ENCODE measurements at places on chromosomes 16 and 17.

DNA sequence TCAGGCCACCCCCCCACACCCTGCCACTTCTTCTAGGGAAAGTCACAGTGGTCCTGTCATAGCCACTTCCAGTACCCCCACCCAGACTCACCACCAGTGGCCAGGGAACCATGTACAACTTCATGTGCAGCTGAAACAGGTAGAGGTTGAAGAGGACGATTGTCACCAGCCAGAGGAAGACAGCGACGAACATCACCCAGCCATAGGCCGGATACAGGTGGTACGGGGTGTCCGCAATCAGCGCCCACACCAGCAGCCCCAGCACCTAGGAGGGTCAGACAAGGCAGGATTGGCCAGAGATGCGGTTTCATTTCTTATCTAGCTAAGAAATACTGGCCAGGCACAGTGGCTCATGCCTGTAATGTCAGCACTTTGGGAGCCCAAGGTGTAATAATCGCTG is 16.7 kb downstream of the ARL2BP start:
- no peak for DNase-seq

- no peak for DNase-seq
Observed at GRCh38 chr17:80219763-80220053, 425 bp downstream of the SGSH start.

- DNase-seq: peak; percentile 12
Observed at GRCh38 chr16:78096386-78096785, 3.1 kb upstream of the WWOX start.

GRCh38 chr17:67379251-67379630 is 2.2 kb downstream of the PITPNC1 start:
- no peak for DNase-seq

DNA sequence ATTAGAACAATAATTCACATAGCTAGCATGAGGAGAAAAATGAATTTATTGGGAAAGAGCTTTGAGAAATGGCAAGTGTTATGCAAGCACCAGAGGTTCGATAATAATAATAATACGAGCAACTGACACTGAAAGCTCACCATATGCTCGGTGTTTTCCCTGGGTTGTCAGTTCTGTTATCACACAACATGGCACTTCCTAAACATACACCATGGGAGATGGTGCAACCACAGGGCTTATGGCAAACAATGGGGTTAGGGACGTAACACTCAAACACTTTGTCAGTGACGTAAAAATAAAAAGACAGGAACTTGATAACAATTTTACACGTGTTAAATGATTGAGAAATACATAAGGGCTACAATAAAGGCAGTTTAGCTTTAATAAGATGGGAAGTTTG is 23.7 kb downstream of the OR1D5 start:
- DNase-seq: no peak

- DNase-seq: no peak
Observed at GRCh38 chr17:76923491-76923890, 55.3 kb downstream of the MGAT5B start.

DNA sequence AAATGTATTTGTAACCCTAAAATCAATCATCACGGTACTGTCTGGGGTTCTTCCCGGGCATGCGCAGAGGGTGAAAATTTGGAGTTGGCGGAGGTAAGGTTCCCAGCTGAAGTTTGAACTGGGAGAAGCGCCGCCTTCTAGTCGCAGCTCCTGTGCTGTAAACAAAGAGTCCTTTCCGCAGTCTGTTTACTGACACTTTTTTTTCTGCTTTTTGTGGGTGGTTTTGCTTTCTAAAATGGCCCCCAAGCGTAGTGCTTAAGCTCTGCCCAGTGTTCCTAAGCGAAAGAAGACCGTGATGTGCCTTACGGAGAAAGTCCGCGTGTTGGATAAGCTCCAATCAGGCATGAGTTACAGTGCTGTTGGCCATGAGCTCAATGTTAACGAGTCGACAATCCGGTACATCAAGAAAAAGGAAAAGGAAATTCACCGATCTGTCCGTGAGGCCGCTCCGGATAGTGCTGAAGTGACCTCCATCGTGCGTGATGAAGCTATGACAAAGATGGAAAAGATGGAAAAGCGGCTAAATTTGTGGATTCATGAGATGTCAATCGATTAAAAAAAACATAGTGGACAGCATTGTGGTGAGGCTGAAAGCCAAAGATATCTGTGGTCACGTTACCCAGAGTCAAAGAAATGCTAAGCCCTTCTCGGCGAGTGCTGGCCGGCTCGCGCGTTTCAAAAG is 570 bp upstream of the CFDP1 start:
- DNase-seq: peak; percentile 93

- peak; percentile 16 for DNase-seq
Observed at GRCh38 chr16:26729951-26730541, 336.7 kb upstream of the C16orf82 start.

- peak; percentile 60 for DNase-seq
Observed at GRCh38 chr16:85286951-85287814, 174.9 kb upstream of the CIBAR2 start.

GRCh38 chr16:22353933-22354541 is 20.4 kb downstream of the CDR2 start:
- DNase-seq: no peak

DNA sequence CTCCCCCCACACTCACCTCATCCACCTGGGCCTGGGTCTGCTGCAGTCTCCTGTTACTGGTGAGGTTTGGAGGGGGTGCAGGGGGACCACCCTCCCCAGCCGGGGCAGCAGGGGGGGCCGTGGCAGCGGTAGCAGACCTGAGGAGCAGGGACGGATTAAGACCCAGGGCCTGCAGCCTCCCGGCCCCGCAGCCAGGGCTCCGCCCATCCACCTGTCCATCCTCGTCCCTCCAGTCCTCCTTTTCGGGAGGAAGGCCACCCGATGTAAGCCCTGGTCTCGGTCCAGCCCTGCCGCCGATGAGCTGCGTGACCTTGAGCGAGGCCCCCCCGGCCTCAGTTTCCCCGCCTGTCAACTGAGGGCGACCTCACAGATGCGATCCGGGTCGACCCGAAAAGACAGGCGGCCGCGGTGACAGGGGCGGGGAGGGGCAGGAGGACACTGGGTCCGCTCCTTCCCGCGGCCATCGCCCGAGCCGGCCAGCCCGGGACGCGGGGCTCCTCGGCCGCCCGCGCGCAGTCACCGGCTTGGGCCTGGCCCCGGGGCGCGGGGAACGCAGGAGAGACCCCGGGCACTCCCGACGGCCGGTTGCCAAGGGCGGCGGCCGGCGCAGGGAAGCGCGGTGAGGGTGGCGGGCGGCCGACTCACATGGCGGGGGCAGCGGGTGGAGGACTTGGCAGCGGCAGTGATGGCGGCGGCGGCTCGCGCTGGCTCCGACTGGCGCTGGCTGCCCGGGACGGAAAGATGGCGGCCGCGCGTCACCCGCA is at the start of gene VAMP2:
Gene VAMP2, minus strand, starts transcription at position 716 of the 764 bp plus-strand sequence. Its CDS starts 69 bp downstream, at position 647.
- DNase-seq: peak; percentile 72

- DNase-seq: no peak
Observed at GRCh38 chr16:18841833-18842525, 40.6 kb upstream of the ARL6IP1 start.

DNA sequence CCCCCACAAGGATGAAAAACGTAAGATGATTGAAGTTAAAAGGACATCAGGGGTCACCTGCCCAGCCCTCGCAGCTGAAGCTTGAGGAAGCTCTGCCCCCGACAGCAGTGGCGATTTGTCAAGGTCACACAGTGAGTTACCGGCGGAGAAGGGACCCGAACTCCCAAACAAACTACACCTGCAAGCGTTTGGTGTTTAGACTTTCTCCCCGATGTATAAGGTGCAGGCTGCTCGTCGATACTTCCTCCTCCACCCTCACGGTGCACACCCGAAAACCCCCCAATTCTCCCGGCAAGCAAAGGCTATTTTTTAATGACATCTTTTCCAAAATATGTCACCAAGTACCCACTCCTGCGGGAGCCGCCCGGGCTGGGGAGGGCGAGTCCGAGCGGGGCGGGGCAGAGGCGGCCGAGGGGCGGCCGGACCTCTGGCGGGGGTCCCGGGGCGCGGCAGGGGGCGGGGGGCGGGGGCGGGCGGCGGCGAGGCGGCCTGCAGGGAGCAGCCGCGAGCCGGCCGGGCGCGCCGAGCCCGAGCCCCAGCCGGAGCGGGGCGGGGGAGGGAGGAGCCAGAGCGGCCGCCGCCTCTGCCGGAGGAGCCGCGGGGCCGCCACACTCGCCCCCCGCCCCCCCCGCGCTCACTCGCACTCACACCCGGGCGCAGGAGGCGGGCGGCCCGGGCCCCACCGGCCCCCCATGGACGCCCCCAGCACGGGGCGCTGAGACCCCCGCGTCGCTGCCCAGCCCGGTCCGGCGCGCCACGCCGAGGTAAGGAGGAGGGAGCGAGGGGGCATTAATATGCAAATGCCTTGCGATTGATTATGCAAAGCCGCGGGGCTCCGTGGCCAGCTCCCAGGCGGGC is at the start of gene THRA:
Gene THRA, plus strand, starts transcription at position 637 of the 858 bp plus-strand sequence. CDS start 11,524 bp downstream, outside the sequence.
- DNase-seq: peak; percentile 57

DNA sequence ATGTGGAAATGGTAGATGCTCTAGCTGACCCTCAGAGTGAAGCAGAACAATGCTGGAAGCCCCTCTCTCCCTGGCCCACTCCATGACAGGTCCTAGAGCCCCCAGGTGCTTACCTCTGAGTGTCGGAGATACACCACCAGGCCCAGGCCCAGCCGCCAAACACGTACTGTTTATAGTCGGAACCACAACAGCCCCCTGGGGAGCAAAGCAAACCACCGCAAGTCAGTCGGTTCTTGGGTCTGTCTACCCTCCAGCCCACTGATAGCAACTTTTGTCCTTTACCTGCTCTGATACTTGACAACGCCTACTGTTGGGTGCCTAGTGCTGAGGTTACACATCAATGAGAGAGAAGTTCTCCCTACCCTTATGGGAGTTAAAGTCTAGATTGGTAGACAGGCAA is 8.7 kb downstream of the FLOT2 start:
- no peak for DNase-seq

GRCh38 chr17:40361925-40362695 is 2.4 kb downstream of the GJD3 start:
- DNase-seq: no peak

- peak; percentile 99 for DNase-seq
Observed at GRCh38 chr17:61307905-61308886, 91.4 kb upstream of the TBX2 start.

- no peak for DNase-seq
Observed at GRCh38 chr17:15175356-15175755, 89.8 kb downstream of the PMP22 start.

- no peak for DNase-seq
Observed at GRCh38 chr16:85258166-85258565, 145.9 kb upstream of the CIBAR2 start.

- peak; percentile 47 for DNase-seq
Observed at GRCh38 chr16:8887952-8888560, 5.9 kb downstream of the LITAFD start.

DNA sequence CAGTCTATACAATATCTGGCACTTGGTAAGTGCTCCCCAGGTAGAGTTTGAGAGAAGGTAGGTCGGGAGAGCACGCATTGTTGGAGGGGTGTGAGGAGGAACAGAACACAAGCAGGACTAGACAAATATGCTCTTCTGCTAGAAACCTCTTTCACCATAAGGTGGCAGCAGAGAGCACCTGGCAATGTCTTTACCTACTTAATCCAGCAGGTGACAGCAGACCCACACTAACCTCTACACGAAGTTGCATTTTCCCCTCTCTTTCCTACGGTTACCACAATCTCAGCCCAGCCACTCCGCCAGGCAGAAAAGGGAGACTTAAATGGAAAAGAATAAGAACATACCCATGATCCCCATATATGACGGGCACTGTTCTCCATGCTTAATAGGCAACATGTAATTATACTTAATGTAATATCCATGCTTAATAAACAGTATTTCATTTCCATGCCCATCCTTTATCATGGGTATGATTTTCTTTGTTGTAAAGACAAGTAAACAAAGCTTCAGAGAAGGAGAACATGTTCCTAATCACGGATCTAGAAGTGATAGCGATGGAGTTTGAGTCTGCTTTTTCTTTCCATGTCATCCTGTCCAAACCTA is 55.1 kb upstream of the CCL2 start:
- DNase-seq: peak; percentile 77

- DNase-seq: peak; percentile 54
Observed at GRCh38 chr17:17698869-17699351, 17.7 kb downstream of the RAI1 start.

- no peak for DNase-seq
Observed at GRCh38 chr16:90018652-90019542, at the start of gene DBNDD1. TSS of gene DBNDD1 (minus strand) at chr16:90019456. CDS start at chr16:90019341, 115 bp downstream.

GRCh38 chr16:61887903-61888302 is 148.3 kb downstream of the CDH8 start:
- DNase-seq: peak; percentile 78

DNA sequence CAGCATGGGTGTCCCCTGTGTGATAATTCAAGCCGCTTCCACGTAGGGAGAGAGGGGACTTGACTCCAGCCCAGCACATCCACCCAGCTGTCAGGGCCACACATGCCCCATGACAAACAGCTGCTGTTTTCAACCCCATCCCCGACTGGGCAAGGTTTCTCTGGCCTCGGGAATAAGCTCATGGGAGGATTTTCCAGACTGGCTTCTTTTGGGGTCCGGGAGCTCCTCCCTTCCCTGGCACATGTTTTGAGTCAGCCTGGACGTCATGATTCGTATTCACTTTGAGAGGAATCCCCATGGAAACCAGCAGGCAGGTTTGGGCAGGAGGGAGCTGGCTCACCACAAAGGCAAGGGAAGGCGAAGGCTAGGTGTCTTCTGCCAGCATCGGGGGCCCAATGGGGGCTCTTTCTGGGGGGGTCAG is 156.4 kb downstream of the CMIP start:
- peak; percentile 73 for DNase-seq

- DNase-seq: no peak
Observed at GRCh38 chr17:29789196-29790170, 140.5 kb downstream of the SSH2 start.

DNA sequence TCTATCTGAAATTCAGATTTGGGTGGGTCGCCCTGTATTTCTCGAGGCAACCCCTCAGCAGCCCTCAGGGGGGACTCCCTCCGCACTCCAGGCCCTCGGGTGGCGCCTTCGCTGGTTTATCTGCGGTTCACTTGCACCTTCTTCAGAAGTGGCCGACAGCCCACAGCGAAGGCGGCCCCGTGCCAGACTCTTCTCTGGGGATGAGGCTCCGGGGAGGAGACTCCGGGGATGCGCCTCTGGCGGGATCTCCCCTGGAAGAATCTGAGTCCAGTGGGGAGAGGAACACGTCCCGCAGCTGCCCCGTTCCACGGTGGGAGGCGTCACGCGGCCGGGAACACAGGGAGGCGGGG is 63.9 kb upstream of the DNAJA2 start:
- DNase-seq: peak; percentile 7

DNA sequence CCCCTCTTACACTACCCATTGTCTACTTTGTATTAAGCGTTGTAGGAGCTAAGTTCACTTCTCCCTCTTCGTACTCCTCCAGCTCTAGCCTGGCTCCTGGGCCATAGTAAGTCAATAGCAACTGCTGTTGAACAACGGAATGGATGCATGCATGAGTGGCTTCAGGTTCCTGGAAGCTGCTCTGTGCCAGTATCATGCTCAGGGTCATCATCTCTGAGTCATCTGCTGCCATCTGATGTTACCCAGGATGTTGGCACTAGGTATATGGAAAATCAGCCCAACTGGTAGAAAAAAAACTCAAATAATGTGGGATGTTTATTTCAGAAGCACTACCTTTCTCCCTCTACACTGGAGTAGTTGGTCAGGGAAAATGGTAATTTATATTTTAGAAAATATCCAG is 536.8 kb downstream of the NPIPA7 start:
- DNase-seq: no peak

- no peak for DNase-seq
Observed at GRCh38 chr16:9908613-9909012, 273.6 kb downstream of the GRIN2A start.

GRCh38 chr16:81350306-81350615 is 35.5 kb downstream of the GAN start:
- DNase-seq: no peak

GRCh38 chr16:27318392-27319256 is 4.8 kb downstream of the IL4R start:
- DNase-seq: peak; percentile 32

Data from fibroblast of skin of right quadriceps (primary cell).